ENCODE measurements at places on chromosomes 5 and 9.

DNA sequence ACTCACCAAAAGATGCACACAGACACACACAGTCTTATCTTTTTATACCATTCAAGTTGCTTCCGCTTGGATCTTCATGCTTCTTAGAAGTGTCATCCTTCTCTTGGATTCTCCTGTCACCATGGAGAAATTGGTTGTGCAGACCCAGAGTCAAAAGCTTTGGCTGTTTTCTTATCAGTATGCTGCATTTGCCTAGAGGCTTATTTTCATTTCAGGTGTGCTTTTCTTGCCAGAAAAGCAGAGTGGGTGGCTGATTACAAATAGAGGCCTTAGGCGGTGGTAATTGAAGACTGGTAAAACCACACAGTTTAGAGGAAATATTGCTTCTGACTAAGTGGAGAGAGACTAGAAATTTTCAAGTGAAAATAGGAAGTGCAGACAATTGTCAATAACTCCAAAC is 70.2 kb upstream of the TLE4 start:
- DNase-seq: no peak

DNA sequence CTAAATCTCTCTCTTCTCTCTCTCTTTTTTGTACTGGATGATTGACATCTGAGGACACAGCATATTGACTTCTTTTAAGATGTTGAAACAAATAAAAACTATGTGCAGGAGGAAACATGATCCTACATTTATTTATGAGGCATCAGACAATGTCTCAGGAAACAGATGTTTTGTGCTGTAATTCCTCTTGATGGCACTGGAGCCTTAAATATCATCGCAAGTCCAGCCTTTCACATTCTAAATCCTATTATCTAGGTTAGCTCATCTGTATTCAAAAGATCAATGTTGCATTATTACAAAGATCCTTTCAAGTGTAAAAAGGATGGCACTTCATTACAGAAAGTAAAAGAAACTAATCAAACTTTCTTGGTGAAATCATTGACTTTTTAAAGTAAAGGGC is 63.9 kb downstream of the MAT2B start:
- DNase-seq: no peak

DNA sequence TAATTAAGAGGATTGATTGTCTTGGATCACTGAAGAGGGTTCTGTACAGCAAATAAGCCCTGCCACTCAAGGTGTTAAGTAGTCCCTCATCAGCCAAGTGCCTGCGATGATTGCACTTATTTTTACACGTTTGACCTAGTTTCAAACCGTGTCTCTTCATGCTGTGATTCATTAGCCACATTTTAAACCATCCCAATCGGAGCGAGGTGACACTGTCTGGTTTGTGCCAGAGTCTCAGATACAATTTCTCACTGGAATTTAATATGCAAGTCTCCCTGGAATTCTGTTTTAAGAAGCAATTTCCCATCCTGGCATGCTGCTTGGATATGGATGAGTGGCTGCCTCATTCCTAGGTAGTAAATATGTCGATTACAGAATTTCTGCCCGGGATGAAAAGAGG is 1.6 kb downstream of the INSYN2B start:
- no peak for DNase-seq

DNA sequence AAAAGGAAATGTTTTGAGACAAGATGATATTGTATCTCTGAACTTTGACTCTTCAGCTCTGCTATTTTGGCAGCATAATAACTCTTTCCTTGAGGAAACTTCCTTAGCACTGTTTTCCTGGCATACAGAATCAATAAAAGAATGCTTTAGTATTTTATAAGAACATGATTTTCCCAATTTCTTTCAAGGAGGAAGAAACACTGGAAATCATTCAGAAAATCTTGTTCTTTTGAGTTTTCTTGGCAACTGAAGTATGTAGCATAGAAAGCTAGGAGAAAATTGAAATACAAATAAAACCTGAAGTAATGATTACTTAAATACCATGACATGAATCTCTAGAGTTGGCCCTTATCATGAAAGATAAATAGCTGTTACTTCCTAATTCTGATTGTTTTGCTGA is 461.4 kb upstream of the ZNF608 start:
- no peak for DNase-seq

- DNase-seq: no peak
Observed at GRCh38 chr5:74322944-74323343, 317.6 kb downstream of the ENC1 start.

Measured in cortex of kidney (tissue), 1 donor.